ENCODE measurements at places on chromosomes 4 and X.
A peak's percentile ranks its signal among the peaks of the same experiment; 100 is the strongest.

GRCh38 chrX:96182366-96182765 is 502.3 kb upstream of the DIAPH2 start:
- no peak for DNase-seq

GRCh38 chr4:2220016-2220630 is 21.8 kb downstream of the HAUS3 start:
- DNase-seq: peak; percentile 81

GRCh38 chrX:55119712-55120111 is 30.9 kb downstream of the PAGE2 start:
- no peak for DNase-seq

DNA sequence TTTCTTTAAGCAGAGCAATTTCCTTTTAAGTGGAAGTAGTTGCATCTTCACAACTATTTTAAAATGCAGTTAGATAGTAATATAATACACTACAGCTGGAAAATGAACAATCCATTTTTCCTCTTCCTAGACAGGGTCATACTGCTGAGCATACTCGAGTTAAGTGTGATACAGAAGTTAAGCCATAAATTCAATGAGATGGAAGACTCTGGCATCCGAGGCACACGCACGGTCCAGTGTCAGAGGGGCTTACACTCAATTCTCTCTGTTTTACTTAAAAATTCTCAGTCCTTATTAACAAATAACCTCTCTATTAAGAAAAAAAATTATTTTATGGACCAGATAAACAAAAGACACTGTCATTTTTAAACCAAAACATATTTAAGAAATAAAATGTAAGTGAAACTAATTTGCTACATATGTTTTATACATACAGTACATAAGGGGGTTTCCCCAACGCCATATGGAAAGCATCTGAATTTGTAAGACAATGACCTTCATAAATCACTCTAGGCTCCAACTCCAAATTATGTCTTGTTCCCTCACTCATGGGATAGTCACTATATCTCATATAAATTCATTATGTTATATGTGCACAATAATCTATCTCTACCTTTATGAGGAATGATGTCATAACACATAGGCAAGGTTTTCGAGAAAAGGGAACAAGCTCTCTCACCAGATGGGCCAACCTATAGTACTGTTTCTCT is 315.3 kb downstream of the PAPSS1 start:
- DNase-seq: no peak

DNA sequence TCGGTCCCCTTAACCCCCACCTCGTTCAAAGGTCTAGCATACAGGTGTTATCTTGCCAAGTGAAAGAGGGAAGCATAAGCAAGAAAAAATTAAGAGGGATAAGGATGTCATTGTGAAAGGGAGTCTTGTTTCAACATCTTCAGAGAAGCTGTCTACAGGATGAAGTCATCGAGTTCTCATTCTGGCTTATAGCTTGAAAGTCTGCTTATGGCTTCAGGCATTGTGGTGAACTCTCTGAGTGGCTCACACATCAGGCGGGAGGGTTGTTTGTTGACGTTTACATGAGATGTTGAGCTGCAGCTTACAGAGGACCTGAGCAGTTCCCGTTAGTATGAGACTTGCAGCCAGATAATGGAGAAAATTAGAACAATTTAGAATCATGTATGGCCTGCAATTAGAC is 16.6 kb downstream of the MAGEA9B start:
- DNase-seq: no peak

- DNase-seq: no peak
These were observed 27.7 kb downstream of the DMP1 start for GRCh38 chr4:87677731-87678130.

DNA sequence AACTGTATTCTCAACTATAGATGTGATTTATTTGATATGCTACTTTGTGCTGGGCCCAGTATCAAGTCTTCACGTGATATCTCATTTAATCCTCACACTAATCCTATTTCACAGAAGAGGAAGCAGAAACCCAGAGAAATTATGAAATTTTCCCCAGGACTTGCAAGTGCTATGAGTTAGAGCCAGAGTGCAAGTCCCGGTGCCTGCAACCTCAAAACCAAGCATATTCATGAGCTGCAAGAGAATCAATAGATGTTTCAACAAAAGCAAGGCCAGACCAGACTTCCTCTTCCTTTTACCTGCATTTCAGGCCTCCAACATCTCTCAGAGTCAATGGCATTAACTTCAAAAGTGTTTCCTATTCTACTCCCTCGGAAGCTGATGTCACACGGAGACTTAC is 92.2 kb upstream of the GATB start:
- DNase-seq: no peak

- no peak for DNase-seq
These were observed 73.5 kb upstream of the FHDC1 start for GRCh38 chr4:152862608-152863007.

DNA sequence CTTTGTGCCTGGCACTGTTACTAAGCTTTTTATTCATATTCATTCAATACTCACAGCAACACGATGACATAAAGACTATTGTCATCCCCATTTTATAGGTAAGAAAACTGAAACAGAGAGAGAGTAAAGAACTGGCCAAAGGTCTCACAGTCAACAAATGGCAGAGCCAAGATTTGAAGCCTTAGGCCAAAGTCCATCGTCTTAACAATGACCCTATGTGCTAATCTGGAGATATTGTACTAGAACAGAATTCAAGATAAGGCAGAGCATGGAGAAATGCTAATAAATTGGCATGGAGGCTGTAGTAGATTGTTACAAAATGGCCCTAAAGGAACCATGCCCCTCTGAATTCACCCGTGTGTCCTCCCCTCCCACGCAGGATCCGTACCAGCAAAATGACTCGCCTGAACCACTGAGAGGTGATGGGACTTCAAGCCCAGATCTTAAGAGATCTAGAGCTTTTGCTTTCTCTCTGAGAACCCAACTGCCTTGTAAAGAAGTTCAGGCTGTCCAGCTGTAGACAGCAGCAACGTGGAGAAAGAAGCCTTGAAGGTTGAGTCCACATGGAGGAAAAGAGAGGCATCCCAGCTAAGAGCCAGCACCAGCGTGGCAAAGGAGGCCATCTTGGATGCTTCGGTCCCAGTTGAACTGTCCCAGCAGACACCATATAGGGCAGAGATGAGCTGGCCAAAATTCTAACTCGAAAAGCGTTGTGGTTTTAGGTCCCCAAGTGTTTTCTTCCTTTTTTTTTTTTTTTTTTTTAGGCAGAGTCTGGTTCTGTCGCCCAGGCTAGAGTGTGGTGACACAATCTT is 52.8 kb upstream of the RBM47 start:
- no peak for DNase-seq

DNA sequence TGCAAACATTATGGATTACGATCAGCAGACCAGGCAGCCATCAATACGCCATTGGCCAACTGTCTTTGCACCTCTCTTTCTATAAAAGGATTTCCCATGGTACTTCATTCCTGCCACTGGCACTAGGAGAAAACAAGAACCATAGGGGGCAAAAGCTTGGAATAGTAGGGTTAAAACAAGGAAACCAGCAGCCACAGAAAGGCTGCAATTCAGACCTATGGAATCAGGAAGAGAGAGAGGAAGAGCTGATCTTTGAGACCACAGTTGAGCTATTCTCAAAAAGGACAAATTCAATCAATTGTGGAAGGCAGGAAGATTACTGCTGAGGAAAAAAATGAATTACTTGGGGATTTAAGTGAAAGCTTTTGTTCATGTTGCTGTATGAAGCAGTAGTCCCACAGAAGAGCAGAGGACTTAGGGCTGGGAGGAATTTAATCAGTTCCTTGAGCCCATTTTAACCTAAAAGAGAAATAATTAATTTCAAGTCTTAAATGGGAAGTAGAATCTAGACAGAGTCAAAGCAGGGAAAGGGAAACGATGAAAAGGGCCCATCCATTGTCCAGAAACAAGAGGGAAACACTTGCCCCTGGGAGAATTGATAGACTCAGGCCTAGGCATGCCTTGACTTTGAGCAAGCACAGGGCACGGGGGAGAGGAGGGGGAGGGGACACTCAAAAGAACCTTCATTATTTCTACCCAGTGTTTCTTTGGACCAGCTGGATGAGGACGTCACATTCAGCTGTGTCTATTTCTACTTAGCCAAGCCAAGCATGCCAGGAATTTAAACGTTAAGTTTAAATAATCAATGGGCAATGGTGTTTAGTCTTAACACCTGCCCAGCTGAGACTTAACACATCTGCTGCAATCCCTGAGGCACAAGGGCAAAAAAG is 50.7 kb downstream of the SCD5 start:
- no peak for DNase-seq

DNA sequence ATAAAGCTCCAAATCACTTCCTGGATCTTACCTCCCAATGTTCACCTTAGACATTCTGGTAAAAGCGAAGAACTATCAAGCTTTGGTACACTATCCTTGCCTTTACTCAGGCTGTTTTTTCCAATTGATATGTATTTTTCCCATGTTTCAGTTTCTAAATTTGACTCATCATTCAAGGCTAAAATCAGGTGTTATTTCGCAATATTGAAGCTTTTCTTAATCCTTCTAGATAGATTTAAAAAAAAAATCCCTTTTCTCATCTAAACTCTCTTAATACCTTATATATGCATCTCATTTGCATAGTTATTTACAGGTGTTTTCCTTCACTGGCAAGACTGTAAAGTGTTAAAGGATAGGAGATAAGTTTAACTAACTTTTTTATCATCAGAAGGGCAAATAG is 608.1 kb upstream of the FAM241A start:
- no peak for DNase-seq

DNA sequence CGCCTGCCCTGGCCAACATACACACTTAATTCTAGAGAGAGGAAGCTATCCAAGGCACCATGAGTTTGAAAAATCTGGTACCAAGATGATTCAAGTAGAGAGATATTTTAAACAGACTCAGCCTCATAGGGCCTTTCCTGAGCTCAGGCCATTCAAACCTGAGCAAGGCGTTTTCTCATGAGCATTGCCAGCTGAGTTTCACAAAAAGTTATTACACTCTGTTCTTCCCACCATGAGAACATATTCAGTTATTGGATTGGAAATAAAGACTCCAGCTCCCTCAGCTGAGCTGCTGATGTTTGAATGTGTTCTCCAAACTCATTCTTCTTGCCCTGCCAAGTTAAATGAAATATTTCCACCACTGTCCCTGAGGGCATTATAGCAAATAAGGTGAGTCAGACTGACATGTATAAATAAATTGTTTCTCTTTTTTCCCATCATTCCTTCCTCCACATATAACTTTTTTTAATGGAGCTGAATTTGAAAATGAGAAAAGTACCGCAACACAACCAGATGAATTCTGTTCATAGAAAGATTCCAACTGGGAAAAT is 429.6 kb downstream of the RAB28 start:
- DNase-seq: no peak

Measured in T-helper 9 cell (primary cell).